ENCODE measurements at places on chromosomes 2 and 18.

DNA sequence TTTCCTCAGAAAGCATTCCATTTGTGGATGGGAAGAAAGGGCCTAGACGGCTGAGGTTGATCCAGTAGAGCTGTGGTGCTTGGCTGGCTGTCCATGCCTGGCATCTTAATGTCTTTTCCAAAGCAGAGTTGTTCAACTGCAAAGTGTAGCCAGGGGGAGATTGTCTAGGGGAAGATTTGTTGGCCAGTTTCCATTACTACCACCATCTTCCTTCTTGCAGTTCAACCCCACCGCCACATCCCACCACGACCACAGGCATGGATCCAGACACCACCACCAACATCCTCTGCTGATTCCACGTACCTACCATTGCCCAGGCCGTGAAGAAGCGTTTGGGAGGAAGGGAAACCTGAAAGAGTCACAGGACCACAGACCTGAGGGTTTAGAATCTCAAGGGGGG lies 50.7 kb upstream of the HAAO start:
- no peak for DNase-seq

DNA sequence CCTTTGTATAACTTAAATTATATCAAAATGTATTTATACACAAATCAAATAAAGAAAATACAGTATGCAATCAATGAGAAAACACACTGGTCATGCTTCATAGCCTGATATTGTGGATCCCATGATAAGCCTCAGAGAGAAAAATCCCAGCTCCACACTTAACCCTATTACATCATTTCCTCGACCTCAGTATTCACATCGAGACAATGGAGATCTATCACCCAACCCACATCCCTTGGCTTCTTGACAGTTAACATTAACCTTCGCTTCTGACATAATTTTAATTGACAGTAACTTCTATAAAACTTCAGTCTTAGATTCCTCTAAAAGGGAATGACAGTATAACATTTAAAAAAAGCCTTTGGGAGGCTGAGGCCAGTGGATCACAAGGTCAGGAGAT lies 11.6 kb downstream of the TMX3 start:
- no peak for DNase-seq

GRCh38 chr2:211351987-211352386 lies 795.6 kb downstream of the CPS1 start:
- no peak for DNase-seq

GRCh38 chr18:59744271-59744721 lies 47.1 kb upstream of the CCBE1 start:
- DNase-seq: peak; percentile 98

DNA sequence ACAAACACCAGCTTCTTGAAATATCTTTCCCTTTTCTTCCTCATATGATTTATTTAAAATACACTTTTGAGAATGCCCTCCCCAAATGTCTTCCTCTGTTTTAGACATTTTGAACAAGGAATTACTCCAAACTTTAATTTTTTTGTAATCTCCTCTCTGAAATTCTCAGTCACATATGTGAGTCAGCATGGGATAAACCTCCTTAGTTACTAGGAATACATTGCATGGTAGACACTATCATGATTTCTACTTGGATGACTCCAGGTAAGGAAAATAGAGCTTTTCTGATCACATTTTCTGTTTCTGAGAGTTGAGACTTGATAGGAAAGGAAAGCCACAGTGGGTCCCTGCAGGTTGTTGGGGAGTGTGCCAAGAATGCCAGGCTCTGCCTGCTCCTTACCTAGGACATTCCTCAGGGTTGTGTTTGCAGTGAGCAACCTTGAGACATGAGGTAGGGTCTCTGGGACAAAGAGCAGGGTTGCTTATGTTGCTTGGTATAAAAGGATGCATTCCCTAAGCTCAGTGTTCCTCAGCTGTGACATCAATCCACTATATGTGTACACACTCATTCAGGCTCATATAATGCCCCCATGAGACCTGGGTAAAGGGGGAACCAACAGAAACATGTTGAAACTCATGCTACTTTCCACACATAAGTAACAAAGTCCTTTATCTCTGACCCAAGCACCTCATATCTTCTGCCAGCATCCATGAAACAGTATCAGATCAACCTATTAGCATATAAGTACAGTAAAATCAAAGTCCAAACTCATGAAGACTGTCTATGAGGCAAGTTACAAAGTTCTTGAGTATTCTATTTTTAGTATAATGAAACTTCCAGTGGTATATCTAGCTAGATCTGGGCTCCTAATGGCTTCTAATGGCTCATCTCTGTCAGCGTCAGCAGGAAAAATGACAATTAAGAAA lies 112.8 kb upstream of the SCN1A start:
- no peak for DNase-seq

GRCh38 chr2:128781585-128782385 lies 463.1 kb upstream of the HS6ST1 start:
- no peak for DNase-seq

DNA sequence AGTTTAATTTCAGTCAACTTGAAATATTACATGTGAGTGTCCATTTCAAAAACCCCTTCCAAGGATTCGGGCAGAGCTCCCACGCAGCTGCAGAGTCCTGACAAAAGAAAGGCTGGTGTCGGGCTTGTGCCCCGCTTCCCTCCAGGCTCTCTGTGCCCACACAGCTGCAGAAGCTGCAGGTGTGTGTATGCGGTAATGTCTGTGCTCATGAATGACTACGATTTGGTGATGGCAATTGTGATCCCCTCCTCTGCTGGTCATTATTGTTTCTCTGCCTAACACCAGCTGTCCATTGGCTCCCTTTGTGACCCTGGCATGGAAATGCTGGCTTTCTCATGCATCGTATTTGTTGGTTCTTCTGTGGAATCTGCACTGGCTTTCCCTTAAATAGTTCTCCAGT lies 224.8 kb downstream of the NUP35 start:
- DNase-seq: no peak

GRCh38 chr2:135685361-135685760 lies 56.3 kb upstream of the UBXN4 start:
- DNase-seq: no peak

- no peak for DNase-seq
These were observed 83.3 kb downstream of the LCLAT1 start for GRCh38 chr2:30530346-30530745.

DNA sequence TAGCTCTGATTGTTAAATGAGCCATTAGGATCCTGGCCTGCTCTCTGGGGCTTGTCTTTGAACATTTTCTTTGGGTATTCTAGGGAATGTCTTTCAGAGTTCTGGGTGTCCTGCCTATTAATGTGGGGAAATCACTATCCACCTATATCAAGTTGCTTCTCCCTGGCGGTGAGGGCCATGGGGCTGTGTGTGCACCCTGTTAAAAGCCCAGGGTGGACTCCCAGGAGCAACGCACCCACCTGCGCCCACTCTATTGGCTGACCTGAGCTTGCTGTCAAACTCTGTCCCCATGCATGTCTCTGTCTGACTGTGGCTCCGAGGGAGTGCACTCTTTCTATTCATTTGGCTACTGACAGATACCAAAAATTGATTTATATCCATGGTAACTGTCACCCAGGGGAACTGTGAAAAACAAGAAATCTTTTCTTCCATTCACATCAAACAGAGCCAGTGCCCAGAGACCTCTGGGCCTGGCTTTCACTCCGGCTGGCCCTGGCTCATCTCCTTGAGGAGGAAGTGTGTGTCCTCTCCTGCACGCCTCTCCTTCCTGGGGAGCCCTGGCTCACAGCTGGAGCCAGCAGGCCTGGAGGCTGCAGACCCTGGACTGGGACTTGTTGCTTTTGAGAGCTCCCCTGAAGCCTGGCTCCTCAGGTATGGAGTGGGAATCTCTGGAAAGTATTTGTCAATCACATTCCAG lies 10.5 kb upstream of the TOGARAM2 start:
- no peak for DNase-seq

DNA sequence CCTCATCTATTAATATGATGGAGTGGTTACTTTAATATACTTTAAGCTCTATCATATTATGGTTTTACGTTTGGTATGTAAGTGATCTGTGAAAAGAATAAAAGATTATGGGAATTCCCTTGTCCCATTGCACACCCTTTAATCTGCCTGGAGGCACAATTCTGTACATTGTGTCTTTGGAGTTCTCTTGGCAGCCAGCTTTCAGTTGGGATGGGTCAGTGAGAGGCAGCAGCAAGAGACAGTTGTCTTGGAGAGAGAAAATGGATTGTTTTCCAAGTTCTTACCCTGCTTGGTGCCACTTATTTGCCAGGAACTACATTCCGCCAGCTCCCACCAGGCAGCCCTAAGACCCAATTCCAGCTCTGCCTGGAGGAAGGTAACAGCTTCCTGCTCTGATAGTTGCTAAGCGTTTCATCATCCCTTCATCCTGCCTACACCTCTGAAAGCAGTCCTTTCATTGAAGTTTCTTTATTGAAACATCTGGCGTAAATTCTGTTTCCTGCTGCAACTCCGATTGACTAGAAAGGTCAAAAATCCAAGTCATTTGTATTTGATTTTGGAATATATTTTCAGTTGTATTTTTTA lies 365.2 kb downstream of the AKAIN1 start:
- DNase-seq: no peak

GRCh38 chr2:173747035-173747434 lies 218.1 kb downstream of the SP3 start:
- no peak for DNase-seq

- DNase-seq: no peak
These were observed 86.0 kb downstream of the DTNB start for GRCh38 chr2:25587361-25587760.

GRCh38 chr2:51301381-51301780 lies 269.4 kb upstream of the NRXN1 start:
- DNase-seq: no peak

GRCh38 chr2:196369967-196370366 lies 198.6 kb upstream of the STK17B start:
- no peak for DNase-seq

- no peak for DNase-seq
These were observed 27.2 kb upstream of the RFX8 start for GRCh38 chr2:101502095-101502494.

GRCh38 chr2:191740016-191740419 lies 62.1 kb downstream of the NABP1 start:
- no peak for DNase-seq

- no peak for DNase-seq
These were observed 672.9 kb upstream of the ACVR2A start for GRCh38 chr2:147171941-147172340.
